Esophagus squamous epithelium (tissue), 5 donors: ENCODE measurements at places on chromosomes 11 and 22.

- no peak for DNase-seq
Measured at GRCh38 chr11:119323532-119324033, 6.7 kb upstream of the MCAM start.

GRCh38 chr11:17414317-17414737, 25.9 kb upstream of the KCNJ11 start:
- no peak for DNase-seq

DNA sequence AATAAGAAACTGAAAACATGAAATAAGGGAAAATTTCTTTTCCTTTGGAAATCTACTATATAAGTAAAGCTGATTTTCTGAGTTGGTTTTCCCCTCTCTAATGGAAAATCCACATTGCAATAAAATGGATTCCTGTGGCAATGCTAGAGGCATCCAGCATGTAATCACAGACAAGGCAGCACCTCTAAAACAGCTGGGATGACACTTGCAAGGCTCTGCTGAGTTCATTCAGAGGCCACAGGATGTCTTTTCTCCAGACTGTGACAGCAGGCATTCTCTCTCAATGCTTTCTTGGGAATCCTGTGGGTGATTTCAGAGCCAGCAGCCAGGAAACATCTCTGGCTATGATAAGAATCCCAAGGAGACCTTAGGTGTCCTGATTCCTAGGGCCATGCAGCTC, 201.3 kb upstream of the BLID start:
- DNase-seq = no peak

DNA sequence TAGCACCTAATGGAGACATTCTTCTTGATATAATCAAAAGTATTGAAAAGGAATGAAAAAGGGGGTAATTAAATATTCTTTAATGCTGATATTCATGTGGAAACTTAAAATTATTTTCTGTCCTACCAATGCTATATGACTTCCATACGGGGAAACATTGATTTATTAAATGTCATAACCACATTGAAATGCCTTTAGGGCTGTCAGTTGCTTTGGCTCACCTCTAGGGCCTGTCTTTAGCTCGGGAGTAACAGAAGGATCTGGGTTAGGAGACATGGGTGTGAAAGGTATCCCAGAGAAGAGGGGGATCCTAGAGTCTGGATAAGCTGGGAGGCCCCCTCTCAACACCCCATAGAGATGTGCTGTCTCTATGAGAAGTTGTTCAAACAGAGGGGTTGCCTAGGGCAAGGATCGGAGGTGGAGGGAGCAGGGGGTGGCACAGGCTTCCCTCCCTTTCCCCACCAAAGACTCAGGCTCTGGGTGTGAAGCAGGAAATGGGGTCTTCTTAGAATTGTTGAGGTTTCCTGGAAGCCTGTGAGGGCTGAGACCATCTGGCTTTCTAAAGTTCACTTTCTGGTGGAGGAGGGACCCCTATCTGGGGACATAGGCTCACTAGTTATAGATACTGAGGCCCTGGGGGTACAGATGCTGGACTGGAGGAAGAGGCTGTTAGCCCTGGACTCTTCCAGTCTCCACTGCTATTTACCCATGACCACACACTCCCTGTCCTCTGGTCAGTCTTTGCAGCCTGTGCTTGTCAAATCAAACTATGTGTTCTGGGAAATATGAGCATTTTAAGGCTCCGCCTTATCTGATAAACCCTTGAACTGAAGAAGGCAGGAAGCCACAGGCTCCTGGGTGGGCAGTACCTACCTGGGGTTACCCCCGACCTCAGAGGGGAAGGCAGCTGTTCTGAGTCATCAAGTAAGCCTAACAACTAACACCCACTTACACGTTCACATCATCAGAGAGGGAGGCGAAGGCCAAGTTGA, 55.8 kb upstream of the RRAS2 start:
- DNase-seq = no peak

GRCh38 chr11:12020546-12020945, 12.1 kb upstream of the DKK3 start:
- no peak for DNase-seq

- DNase-seq = no peak
Measured at GRCh38 chr11:1890856-1891830, 552 bp downstream of the PRR33 start.

GRCh38 chr11:78420796-78421209, 3.2 kb upstream of the GAB2 start:
- DNase-seq = no peak
